ENCODE measurements at places on chromosomes 2 and 18.

- DNase-seq: no peak
Measured at GRCh38 chr2:3981446-3981987, 278.1 kb downstream of the DCDC2C start.

GRCh38 chr2:85675866-85676548 lies 8.0 kb upstream of the SFTPB start:
- no peak for DNase-seq

- no peak for DNase-seq
Measured at GRCh38 chr2:33395655-33396249, 80.7 kb upstream of the RASGRP3 start.

DNA sequence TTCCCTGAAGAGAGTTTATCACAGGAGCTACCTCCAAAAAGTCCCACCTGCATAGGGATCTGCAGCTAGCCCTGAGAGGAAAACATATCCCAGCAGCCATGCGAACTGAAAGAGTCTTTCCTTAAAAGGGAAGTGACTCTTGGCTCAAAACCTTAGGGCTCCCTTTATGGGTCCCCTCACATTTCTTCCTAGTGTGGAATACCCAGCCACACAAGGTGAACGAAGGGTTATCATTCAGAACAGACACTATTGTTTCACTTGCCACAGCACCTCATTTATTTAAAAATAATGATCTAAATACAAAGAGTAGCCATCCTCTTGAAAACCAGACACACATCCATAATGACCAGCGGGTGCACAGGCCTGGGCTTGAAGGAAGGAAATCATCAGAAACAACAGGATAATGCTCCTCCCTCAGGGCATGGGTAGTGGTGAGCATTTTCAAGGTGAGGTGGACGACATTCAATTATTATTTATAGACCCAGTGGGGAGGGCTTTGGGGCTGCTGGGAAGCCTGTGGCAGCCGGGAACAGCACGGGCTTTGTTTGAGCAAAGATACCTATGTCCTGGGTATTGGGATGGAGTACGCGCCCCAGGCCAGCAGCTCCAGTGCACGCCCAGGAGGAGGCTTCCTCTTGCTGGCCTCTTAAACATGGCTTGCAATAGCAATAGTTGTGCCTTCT lies 119.0 kb upstream of the ITGA6 start:
- DNase-seq: no peak

DNA sequence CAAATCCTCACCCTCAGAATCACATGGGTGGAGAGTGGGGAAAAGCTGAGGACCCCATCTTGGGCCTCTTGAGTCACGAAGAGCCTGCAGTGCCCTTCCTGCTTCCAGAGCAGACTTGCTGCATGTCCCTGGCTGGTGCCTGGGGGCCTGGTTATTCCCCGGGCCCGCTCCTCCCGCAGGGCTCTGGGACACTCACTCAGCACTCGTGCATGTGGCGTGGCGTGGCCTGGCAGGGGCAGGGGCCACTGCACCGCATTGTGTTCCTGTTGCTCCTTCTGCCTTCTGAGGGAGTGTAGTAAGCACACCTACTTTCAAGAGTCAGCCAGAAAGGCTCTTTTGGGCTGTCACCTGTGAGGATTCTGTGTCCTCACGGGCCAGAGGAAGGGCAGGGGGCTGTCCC lies 17.4 kb upstream of the MZT2A start:
- DNase-seq: no peak

GRCh38 chr2:101617796-101618195 lies 79.7 kb upstream of the MAP4K4 start:
- DNase-seq: no peak

DNA sequence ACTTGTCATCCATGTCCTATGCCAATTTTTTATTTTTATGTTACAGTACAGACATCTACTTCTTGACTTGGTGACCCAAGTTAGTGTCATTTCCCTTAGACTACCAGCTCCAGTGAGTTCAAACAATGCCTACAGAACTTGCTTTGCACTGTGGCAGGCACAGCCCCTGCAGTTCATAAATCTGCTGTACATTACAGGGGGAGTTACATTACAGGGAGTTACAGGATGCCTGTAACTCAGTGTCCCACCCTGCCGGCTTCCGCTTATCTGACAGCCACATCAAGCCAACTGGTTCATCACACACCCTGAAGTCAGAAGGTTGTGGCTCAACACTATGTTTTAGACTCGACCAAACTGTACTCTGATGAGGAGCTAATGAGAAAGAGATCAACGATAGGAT lies 7.8 kb upstream of the NPAS2 start:
- DNase-seq: no peak

GRCh38 chr2:170180031-170180566 lies 2.2 kb downstream of the MYO3B start:
- DNase-seq: no peak

DNA sequence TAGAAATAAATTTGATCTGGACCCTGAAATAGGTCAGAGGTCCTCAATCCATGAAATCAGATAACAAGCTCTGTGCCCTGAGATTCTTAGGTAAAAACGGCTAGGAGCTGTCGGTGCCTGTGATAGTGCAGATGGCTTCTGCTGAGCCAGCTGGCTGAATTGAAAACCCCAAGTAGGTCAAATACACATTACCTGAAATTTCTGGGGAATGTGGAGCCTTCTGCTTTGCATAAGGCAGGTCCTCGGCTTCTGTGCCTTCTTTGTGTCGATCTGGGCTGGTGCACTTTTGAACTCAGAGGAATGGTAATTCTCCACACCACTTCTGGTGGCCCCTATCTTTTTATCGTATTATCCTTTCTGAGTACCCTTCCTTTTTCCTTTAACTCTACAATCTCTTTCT lies 66.6 kb downstream of the CNTNAP5 start:
- DNase-seq: no peak

GRCh38 chr2:148614322-148615049 lies 30.1 kb upstream of the EPC2 start:
- DNase-seq: no peak

DNA sequence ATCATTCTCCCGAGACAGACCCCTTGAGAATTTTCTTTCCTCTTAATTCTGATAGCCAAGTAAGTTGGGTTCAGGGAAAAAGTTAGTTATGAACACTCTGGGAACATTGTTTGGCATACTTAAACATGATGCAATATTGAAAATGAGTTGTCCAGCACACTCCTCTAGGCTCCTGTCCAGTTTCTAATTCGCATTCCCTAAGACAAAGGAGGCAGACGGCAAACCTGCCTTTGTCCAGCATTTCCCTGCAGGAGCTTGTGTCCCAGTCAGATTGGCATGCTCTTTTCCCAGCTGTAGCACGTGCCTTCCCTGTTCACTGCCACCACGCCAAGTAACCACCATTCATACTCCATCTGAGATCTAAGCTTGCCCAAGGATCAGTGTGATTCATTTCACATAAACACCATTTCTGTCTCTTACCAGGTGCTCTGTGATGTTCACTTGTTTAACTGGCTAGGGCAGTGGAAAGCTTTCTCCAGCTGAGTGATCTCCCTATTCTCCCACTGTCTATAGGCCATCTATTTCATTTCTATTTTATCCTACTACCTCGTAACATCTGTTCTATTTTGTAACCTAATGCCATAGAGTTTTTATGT lies 150.0 kb upstream of the EPB41L3 start:
- DNase-seq: no peak

DNA sequence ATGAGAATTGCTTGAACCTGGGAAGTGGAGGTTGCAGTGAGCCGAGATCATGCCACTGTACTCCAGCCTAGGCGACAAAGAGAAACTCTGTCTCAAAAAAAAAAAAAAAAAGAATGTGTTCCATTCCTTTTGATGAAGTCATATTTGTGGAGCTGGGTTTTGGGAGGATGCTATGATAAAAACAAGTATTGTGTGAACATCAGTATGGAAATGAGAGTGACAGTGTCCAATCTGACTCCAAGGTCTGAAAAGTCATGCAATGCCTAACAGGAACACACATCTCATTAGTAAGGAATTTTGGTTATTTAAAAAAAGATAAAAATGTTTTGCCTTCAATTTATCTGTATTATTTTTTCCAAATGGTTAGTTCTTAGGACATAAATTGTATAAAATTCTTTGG lies 11.8 kb downstream of the GCFC2 start:
- DNase-seq: no peak

- DNase-seq: no peak
Measured at GRCh38 chr18:22999647-23000046, 66.5 kb downstream of the RBBP8 start.

DNA sequence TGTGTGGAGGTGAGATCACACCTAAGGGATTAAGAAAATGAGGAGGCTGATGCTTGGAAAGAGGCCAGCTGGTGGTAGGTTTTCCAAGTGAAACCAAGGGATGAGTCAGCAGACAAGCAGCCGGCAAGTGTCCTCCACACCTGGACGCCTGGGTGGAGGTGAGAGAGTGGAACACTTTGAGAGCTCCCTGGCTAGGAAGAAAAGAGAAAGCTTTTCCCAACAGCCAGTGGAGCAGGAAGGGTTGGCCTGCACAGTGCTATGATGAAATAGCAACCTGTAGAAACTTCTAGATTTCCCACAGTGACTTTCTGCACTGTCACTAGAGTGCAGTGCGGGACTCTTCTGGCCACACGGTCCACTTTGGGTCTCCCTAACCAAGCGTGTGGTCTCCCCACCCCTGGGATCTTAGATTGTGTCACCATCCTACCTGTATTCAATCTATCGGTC lies 19.6 kb upstream of the IL37 start:
- DNase-seq: no peak

DNA sequence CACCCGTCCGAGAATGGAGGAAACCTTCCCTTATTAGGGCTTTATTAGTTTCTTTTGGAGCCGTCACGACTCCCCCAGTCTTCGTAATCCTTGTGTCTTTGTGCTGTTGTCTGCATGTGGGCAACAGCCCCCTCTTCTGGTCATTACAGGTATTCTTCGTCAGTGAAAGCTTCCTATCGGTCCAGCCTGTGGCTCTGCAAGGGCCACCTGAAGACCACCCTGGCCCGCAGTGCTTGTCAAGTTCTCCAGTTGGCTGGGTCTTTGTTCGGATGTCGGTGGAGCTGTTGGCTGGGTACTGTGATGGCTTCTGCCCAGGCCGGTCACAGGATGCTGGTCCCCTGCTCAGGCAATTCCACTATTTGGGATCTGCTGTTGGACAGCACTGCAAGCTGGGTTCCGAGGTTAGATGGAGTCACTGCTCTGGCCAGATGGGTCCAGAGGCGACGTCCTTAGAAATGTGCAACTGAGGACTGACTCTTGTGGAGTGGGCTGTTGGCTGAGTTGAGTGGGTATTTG lies 19.2 kb downstream of the E2F6 start:
- DNase-seq: no peak

- no peak for DNase-seq
Measured at GRCh38 chr18:73136134-73136533, 268.3 kb upstream of the NETO1 start.

GRCh38 chr2:172098650-172099471 lies 3.8 kb downstream of the DLX2 start:
- DNase-seq: no peak

DNA sequence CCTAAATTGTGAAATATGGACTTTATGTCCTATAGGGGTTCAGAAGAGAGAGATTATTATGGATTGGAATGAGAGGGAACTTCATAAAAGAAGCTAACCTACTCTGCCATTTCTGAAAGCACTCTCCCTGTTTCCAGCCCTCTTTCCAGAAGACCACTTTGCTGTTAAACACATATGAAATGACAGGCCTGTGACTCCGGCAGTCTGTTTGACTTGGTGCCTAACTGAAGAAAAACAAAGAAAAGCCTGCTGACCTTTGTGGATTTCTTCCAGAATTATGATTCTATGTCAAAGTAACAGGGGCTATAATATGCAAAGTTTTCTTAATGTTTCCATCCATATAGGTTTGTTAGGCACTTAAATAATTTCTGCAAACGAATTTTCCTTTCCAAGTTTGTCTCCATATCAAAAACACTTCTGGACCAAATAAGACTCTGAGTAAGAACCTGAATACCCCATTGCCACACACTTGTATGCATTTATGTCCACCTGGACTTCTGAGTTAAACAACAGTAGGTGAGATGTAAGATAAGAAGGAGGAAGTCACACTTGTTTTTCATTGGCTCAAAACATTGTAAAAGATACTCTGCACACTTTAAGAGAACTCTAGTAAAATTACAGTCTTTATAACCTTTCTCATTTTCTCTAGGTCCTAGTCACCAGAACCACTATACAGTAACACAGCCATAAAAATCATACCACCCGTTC lies 111.7 kb downstream of the PIEZO2 start:
- DNase-seq: no peak

- DNase-seq: no peak
Measured at GRCh38 chr2:149103081-149103620, 64.7 kb downstream of the LYPD6B start.

GRCh38 chr2:120890566-120891360 lies 155.1 kb downstream of the GLI2 start:
- DNase-seq: no peak
